GM23248 (cell line): ENCODE measurements at places on chromosomes 12 and 14. TPM values are rescaled to one million over a fixed set of nuclear protein-coding genes. Genes with fewer than 3 reads are reported as not detected.

GRCh38 chr12:71472441-71472911, 32.9 kb downstream of the LGR5 start:
- DNase-seq: peak; percentile 28

The TAS2R42 gene
- total RNA-seq: not detected in 2 replicates

GRCh38 chr14:22735096-22735495, 31.4 kb upstream of the OXA1L start:
- no peak for DNase-seq

The PIWIL1 gene
- not detected in 2 replicates for total RNA-seq

The ZFP36L1 gene
- 88.0 and 92.9 TPM in 2 replicates for total RNA-seq

DNA sequence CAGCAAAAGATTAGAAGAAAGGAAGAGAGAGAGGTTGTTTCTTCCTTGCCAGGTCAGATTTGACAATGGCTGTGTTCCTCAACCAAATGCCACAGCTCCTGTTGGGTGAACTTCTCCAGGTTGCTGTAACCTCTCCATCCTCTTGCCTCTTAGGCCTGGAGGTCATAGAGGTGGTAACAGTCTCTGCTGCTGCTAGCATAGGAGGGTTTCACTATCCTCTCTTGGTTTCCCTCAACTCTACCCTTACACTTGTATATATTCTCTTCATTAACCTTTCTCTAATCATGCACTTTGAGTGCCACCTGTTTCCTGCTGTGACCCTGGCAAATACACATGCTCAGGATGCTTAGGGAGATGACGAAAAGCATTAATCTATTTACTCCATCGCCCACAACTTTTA, 67.7 kb upstream of the HIF1A start:
- DNase-seq: no peak

GRCh38 chr12:85509081-85509856, 229.2 kb downstream of the ALX1 start:
- DNase-seq: no peak

The EFS gene
- 8.6 and 17.3 TPM in 2 replicates for total RNA-seq

DNA sequence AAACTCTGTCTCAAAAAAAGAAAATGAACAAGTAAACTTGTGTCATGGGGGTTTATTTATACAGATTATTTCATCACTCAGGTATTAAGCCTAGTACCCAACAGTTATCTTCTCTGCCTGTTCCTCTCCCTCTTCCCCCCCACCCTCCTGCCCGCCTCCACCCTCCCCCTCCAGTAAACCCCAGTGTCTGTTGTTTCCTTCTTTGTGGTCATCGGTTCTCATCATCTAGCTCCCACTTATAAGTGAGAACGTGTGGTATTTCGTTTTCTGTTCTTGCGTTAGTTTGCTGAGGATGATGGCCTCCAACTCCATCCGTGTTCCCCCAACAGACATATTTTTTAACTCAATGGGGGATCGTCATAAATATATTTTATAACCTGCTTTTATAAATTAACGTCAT, 12.3 kb downstream of the IL31 start:
- no peak for DNase-seq

- no peak for DNase-seq
These were observed 23.6 kb upstream of the WNK1 start for GRCh38 chr12:728781-729180.

- DNase-seq: peak; percentile 53
These were observed 9.2 kb upstream of the CCDC196 start for GRCh38 chr14:66476964-66477363.

The DDHD1 gene
- 15.8 and 16.8 TPM in 2 replicates for total RNA-seq

DNA sequence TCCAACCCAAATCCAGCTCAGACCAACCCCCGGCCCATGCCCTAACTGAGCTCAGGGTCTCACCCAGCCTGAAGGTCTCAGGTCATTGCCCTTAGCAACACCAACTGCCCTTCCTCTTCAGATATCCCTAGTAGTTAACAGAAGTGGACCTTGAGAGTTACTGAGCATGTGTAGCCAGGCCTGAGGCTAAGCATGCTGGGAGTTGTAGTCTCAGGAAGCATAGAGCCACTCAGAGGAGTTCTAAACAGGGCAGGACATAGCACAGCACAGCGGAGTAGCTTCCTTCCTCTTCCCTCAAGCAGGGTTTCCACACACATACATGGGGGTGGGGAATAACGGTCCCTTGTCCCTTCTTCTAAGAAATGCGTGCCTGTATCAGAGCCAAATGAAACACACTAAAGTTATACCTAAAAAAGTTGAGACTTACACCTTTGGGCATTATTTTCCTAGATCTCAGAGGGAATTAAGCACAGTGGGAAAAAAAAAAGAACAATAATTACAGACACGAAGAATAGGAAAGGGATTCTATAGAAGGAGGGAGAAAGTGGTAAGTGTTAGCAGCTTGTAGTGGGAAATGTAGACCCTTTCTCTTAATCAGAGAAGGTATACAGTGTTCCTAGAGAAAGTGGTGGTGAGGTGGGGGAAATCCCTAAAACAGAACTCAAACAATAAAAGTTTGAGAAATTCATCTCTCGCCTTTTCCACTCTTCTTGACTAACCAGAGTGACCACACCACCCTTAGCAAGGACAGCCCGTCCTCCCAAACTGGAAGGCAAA, 4.4 kb downstream of the KMT2D start:
- DNase-seq: peak; percentile 87

DNA sequence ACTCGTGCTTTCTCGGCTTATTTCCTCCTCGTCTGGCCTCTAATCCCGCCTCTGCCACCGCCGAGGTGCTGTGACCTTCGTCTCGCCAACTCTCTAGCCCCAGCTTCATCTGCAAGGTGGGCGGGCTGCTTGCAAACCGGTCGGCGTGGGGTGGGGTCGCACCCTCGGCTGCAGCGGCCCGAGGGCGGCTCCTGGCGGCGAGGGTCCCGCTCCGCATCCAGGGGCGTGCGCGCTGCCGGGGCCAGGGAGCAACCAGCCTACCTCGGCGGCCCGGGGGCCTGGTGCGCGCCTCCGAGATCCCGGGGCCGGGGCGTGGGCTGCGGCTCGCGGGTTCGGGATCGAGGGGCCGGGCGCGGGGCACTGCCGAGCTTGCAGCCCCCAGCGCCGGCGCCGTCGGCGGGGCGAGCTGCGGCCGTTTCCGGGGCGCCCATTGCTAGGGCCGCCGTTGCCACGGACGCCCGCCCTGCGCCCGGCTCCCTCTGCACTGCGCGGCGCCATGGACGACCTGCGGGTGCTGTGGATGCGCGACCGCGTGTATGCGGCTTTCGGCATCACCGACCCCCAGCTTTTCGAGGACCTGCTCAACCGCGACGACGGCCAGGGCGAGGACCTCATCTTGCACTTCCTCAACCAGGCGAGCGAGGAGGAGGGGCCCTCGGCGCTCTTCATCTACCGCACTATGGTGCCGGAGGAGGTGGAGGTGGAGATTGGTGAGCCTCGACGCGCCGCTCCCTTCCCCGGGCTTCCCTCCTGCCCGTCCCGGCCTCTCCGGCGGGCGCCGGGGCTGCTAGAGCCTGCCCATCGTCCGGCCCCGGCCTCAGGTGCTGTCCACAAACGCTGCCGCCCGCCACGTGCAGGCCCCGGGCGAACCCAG, at the start of gene DNAH10:
Gene DNAH10, plus strand, starts transcription at position 461 of the 874 bp plus-strand sequence. Its CDS starts 36 bp downstream, at position 497.
- DNase-seq: peak; percentile 52

DNA sequence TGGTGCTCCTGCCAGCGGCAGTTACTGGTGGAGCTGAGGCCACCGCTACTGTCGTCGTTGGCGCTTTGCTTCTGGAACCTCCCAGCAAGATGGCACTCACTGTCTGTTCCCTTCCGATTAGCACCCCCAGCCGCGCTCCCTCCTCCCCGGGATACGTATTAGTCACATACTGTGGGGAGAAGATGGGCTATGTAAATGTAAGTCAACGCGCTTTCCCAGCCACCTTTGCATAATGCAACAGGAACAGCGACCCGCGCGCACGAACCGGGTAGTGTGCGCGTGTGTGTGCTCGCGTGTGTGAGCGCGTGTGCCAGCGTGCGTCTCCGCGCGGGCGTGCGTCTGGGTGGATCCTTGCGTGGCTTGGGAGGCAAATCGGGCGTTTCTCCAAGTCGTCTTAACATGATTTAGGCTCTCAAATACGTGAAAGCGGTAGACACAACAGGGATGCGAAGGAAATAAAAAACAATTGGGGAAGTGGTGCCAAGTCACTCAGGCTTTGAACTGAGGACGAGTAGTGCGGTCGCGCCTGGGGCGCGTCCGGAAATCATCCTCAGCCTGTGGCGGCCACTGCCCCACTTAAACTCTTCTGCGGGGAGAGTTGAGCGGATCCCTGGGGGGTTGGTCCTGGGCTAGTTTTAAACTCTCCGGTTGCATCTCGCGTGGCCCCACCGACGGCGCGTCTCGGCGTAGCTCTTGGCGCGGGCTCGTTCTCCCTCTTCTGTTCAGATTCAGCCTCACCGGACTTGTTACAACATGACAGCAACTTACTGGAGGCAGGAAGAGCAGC, 1.8 kb downstream of the FLRT2 start:
- peak; percentile 94 for DNase-seq

- DNase-seq: no peak
These were observed 95.3 kb downstream of the FGD4 start for GRCh38 chr12:32494656-32495055.

- DNase-seq: no peak
These were observed 69.9 kb upstream of the PSMA6 start for GRCh38 chr14:35222324-35222723.

DNA sequence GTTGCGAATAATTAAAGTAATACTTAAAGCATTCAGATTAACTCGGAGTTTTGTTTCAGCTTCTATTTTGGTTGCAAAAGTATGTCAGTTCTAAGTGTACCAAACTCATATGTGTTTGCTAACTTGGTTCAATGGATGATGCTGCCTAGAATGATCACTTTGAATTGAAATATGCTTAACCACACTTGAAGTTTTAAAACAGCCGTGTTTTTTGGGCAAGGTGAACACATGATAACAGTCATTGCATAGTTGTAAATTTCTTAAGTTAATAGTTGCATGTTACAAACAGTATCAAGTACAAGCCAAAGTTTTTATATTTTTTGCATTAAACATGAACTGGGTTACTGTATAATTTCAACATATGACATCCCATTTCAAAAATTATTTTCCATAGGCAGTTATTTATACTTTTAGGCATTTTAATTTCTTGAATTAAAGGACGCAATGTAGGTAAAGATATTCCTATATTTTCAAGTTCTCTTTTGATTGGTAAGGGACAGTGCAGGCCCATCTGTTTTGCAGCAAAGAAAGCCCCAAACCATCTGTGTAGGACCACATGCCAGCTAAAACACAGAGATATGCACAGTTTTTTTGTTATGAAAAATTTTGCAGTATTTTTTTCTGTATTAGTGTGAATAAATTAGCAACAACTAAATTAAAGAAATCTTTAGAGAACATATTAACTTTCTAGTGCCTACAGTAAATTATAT, 575.5 kb downstream of the PRKD1 start:
- no peak for DNase-seq

- DNase-seq: no peak
These were observed 11.7 kb upstream of the NFKBIA start for GRCh38 chr14:35416108-35416750.
